Peyer's patch (tissue), 4 donors: ENCODE measurements at places on chromosomes 5 and 9. TPM values are rescaled to one million over a fixed set of nuclear protein-coding genes. Genes with fewer than 3 reads are reported as not detected.

DNA sequence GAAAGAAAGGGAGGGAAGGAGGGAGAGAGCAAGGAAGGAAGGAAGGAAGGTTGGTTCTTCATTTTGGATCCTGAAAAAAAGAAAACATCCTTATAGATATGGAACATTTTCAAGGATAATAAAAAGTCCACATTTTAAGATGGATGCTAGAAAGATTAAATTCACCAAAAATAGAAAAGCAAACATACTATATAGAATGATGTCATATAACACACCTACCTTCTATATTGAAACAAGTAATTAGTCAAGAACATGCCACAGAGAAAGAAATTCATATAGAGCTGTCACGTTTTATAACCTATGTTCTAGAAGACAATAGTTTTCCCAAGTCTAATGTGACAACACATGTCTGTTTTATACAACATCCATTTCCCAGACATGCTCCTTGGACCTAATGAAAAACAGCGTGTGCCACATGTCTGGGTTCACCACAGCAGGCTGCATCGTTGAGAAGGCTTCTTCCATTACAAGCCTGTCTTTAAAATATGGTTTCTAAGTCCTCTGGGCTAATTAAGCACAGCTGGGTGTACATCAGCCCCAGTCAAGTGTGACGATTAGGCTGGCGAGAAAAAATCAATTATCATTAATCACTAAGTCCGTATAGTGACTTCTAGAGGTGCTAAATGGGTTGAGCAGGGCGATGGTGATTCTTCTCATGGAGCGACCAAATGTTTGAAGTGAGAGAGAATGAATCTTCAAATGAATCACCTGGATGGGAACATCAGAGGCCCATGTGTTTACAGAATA lies 301.8 kb downstream of the TLE1 start:
- no peaks in the 10 kb centered on the region for H3K4me1 ChIP-seq
- H3K4me3 ChIP-seq = no peak overlapping the region
- DNase-seq = no peak
- H3K36me3 ChIP-seq = no peaks in the 10 kb centered on the region

DNA sequence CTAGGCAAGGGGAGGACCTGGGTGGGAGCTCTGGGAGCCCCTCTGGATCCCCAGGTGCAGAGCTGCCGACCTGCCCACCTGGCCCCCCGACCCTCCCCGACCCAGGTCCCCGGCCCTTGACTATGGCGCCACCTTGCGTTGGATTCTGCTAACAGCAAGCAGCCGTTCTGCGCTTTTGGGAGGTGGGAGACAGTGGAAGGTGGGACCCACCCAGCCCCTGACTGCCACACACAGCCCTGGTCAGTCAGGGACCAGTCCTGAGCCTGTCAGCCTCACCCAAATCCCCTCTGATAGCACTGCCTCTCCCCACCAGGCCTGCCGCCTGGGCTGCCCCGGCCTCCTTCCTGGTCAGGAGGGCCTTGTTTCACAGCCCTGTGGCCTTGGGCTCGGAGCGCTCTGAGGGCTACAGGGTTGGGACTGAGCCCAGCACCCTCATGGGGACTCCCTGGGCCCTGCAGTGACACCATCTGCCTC lies 77.9 kb downstream of the HMCN2 start:
- no peak for DNase-seq
- no peak overlapping the region for H3K27ac ChIP-seq
- H3K4me1 ChIP-seq = no peaks in the 10 kb centered on the region
- no peak overlapping the region for H3K4me3 ChIP-seq
- no peaks in the 10 kb centered on the region for H3K27me3 ChIP-seq
- H3K36me3 ChIP-seq = no peaks in the 10 kb centered on the region

- DNase-seq = no peak
- no peak overlapping the region for H3K27ac ChIP-seq
- H3K27me3 ChIP-seq = no peaks in the 10 kb centered on the region
- no peak overlapping the region for H3K4me3 ChIP-seq
- no peaks in the 10 kb centered on the region for H3K36me3 ChIP-seq
Observed at GRCh38 chr5:123709422-123709821, 197.4 kb downstream of the CSNK1G3 start.

GRCh38 chr9:101138509-101138908 lies 110.0 kb downstream of the PLPPR1 start:
- H3K36me3 ChIP-seq = no peaks in the 10 kb centered on the region
- DNase-seq = no peak
- no peak overlapping the region for H3K4me3 ChIP-seq
- H3K27ac ChIP-seq = no peak overlapping the region

DNA sequence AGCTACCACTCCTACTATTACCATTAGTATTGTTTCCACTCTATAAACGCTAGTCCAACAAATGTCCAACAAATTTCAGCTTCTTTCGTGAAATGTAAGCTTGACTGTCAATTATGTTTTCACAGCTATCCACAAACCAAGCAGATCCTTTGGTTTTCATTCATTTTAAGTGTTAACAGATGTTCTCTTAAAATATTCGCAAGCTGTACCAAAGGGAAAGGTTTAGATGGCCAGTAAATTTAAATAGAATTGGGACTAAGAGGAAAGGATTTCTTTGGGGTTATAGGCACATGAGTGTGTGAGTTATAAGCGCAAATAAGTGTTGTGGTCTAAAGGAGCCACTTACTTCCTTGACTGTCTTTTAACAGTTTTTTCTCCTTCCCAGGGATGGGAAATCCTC lies 136.8 kb upstream of the ADRA1B start:
- H3K27ac ChIP-seq = no peak overlapping the region
- H3K4me1 ChIP-seq = no peaks in the 10 kb centered on the region
- H3K4me3 ChIP-seq = no peak overlapping the region
- no peaks in the 10 kb centered on the region for H3K27me3 ChIP-seq

GRCh38 chr5:1437226-1437829 lies 7.9 kb downstream of the SLC6A3 start:
- no peaks in the 10 kb centered on the region for H3K36me3 ChIP-seq
- no peak overlapping the region for H3K4me3 ChIP-seq
- no peaks in the 10 kb centered on the region for H3K4me1 ChIP-seq
- H3K27me3 ChIP-seq = no peaks in the 10 kb centered on the region
- DNase-seq = no peak
- no peak overlapping the region for H3K27ac ChIP-seq

DNA sequence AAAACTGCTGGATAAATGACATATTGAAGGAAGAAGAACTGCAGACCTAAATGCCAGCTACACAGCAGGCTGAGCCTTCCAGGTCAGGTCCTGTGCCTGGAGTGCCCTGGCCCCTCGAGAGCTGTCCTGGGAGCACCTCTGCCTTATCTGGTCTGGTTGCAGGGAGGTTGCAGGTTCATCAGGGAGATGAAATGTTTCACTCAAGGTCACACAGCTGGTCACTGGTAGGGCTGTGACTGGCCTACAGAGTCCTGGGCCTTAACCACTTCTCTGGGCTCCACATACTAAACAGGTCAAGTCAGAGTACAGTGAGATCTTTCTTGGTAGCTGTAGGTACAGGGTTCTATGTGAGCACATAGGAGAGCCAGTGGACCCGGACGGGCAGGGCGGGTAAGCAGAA lies 16.7 kb downstream of the GALNT10 start:
- no peaks in the 10 kb centered on the region for H3K27me3 ChIP-seq
- no peaks in the 10 kb centered on the region for H3K4me1 ChIP-seq

- no peak overlapping the region for H3K4me3 ChIP-seq
- H3K36me3 ChIP-seq = no peaks in the 10 kb centered on the region
- DNase-seq = no peak
- no peaks in the 10 kb centered on the region for H3K4me1 ChIP-seq
- no peaks in the 10 kb centered on the region for H3K27me3 ChIP-seq
Observed at GRCh38 chr5:58366461-58366860, 93.4 kb downstream of the PLK2 start.

The AGXT2 gene
- total RNA-seq = not detected

- no peaks in the 10 kb centered on the region for H3K27me3 ChIP-seq
- no peaks in the 10 kb centered on the region for H3K36me3 ChIP-seq
- no peak overlapping the region for H3K27ac ChIP-seq
- H3K4me1 ChIP-seq = no peaks in the 10 kb centered on the region
- no peak overlapping the region for H3K4me3 ChIP-seq
Observed at GRCh38 chr5:39668980-39669379, 244.2 kb upstream of the DAB2 start.

DNA sequence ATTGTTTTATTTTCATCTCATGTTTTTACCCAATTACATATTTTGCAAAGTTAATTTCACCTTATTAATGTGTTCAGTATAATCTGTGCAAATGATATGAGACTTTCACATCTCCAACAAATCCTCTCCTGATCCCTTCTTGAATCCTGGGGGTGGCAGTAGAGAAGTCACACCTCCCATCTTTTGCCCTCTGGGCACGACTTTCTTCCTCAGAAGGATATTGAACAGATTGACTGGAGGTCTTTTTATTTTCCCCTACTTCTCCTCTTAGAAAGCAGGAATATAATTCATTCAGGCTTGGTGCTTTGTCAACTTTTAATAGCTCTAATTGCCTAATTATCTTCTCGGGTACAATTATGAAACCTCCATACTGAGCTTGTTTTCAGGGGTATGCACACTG lies 1037.1 kb upstream of the NUDT12 start:
- no peaks in the 10 kb centered on the region for H3K36me3 ChIP-seq
- H3K4me1 ChIP-seq = no peaks in the 10 kb centered on the region
- no peak for DNase-seq
- no peak overlapping the region for H3K27ac ChIP-seq

DNA sequence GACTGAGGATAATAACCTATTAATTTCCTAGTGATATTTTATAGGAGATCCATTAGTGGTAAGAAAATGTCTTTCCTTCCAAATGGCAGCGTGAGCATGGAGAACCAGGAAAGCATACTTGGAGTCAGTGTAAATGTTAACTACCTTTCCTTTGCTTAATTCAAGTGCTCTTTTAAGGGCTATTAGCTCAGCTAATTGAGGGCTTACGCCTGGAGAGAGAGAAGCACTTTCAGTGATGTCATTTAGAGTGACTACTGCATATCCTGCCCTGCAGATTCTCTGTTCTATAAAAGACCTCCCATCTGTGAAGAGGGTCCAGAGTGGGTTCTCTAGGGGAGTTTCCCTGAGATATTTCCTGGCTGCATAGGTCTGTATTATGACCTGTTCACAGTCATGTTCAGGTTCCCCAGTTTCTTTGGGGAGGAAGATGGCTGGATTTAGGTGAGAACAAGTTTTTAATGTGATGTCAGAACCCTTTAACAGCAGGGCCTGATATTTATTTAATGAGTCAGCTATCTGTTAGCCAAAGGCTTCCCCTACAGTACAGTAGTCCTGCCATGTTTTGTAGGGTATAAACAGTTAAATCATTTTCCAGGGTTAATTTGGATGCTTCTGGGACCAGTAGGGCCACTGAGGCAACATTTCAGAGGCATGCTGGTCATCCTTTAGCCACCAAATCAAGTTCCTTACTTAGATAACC lies 89.6 kb downstream of the TRIM36 start:
- no peak overlapping the region for H3K27ac ChIP-seq
- H3K4me1 ChIP-seq = no peaks in the 10 kb centered on the region
- H3K27me3 ChIP-seq = no peaks in the 10 kb centered on the region
- DNase-seq = no peak
- H3K4me3 ChIP-seq = no peak overlapping the region
- H3K36me3 ChIP-seq = no peaks in the 10 kb centered on the region

DNA sequence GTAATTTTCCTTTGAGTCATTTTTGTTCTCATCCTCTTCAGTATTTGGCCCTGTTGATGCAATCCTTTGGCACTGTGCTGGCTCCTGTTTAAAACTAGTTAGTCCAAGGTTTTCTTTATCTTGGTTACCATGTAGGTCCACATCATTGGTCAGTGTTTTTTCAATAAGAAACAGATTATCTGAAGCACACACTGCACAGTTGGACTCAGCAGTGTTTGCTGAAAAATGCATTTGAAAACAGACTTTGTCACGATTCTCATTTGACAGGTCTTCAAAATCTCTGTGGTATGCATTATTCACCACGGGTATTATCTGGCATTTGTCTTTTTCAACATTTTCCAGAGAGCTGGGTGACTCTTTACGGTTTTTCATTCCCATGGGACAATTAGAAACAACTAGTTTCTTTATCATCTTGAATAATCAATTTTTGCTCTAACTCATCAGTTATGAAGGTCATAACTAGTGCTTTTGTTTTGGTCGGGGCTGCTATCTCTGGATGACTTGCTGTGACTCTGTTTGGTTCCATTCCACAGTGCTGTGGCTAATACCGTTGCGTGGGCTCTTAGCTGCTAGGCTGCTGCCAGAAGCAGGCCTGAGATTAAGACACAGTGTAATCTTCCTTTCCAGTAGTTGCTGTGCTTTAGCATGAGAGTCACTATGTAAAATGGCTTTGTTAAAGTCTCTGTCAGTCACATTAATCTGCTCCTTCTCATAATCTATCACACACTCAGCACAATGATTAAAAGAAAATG lies 36.2 kb downstream of the NUDT12 start:
- no peak for DNase-seq
- no peaks in the 10 kb centered on the region for H3K27me3 ChIP-seq
- H3K4me3 ChIP-seq = no peak overlapping the region
- H3K36me3 ChIP-seq = no peaks in the 10 kb centered on the region
- no peak overlapping the region for H3K27ac ChIP-seq

GRCh38 chr5:76292620-76293322 lies 110.3 kb upstream of the IQGAP2 start:
- no peak overlapping the region for H3K4me3 ChIP-seq
- no peak for DNase-seq
- no peaks in the 10 kb centered on the region for H3K27me3 ChIP-seq
- H3K27ac ChIP-seq = no peak overlapping the region
- H3K4me1 ChIP-seq = peaks cover 6% of the 10 kb centered on the region
- no peaks in the 10 kb centered on the region for H3K36me3 ChIP-seq

GRCh38 chr5:37812365-37812764 lies 27.5 kb downstream of the GDNF start:
- H3K4me1 ChIP-seq = no peaks in the 10 kb centered on the region
- no peak for DNase-seq

The FCN1 gene
- total RNA-seq = not detected

DNA sequence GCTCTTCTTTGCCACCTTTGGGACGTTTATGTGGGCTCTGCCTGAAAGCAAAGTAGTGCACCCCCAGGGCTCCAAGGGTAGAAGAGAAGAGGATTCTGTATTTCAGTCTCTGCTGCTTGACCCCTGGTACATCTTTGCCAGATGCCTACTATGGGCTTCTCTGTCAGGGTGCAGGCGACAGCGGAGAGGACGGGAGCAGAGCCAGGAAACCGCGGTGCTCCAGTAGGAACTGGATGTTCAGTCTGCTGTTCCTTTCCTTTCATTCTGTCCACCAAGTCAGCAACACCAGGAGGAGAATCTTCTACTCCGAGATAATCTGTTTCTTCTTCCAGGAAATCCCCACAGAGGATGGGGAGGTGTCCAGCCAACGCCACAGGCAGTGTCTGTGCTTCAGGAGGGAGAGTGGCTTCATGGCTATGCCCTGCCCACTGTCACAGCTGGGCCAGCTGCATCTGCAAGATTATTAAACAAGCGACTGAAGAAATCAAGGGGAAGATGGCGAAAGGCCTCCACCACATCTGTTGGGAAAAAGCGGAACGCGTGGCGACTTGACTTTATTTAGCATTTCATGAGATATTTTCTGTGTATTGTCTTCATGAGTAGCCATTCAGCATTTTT lies 398.3 kb downstream of the IRX1 start:
- no peak for DNase-seq
- H3K27me3 ChIP-seq = no peaks in the 10 kb centered on the region
- H3K27ac ChIP-seq = no peak overlapping the region
- H3K4me3 ChIP-seq = no peak overlapping the region
- no peaks in the 10 kb centered on the region for H3K4me1 ChIP-seq
- no peaks in the 10 kb centered on the region for H3K36me3 ChIP-seq

- H3K4me1 ChIP-seq = no peaks in the 10 kb centered on the region
- H3K4me3 ChIP-seq = no peak overlapping the region
- no peaks in the 10 kb centered on the region for H3K27me3 ChIP-seq
Observed at GRCh38 chr5:107469064-107469463, 201.7 kb downstream of the EFNA5 start.
